ENCODE measurements at places on chromosomes 11 and 22. TPM values are rescaled to one million over a fixed set of nuclear protein-coding genes. Genes with fewer than 3 reads are reported as not detected.

DNA sequence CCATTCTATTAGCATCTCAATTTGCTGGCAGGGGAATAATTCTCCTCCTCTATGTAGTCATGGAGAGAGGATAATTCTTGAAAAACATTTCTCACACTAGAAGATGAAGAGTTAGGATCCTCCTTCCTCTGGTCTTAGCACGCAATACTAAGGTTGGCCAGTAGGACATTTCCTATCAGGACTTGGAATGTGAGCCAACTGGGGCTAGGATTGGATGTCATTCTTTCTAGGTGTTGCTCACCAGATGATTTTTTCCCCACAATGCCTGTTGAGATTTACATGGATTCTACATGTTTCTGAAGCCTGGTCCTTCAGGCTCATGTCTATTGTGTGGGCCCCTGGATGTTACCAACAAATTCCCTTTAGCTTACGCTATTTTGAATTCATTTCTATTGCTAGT is 28.0 kb downstream of the SLN start:
- DNase-seq = no peak

DNA sequence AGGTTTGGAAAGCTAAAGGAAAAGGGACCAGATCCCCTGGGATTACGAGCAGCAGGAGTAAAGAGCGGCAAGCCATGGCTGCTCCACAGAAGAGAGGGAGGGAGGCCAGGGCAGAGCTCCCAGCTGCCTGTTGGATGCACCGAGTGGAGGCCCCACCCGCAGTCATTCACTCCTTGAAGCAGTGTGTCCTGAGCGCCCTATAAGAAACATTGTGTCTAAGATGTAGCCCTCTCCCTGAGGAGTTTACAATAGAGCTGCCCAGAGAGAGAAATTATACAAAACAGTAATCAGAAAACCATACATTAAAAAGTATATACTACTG is 54.7 kb upstream of the CSNK2A3 start:
- no peak for DNase-seq

- no peak for DNase-seq
These were observed 74.3 kb downstream of the SNX19 start for GRCh38 chr11:130842001-130842400.

DNA sequence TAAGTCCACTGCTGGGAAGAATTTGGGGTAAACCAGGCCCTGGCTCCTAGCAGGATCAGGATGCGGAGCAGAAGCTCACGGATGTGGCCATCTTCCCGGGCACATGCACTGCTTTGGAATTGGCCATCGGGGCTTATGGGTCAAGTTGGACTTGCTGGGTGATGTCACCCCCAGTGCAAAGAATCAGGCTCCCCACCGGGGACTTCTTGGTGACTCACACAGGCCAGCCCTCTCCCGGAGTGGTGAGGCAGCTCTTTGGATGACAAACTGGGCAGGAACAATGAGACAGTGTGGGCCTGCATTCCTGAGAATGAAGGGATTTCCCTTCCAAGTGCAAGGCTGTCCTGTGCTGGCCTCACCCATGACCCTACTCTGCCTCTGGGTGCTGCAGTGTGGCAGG is 128.8 kb upstream of the ANO1 start:
- DNase-seq = no peak

Gene MPPED2
- total RNA-seq = 103 TPM

Gene POU2AF3
- 2.0 TPM for total RNA-seq

All from thyroid gland (tissue), 4 donors.